AG20443 (cell line): ENCODE measurements at places on chromosomes 7 and 10.

- DNase-seq: no peak
These were observed 115.5 kb downstream of the PHTF2 start for GRCh38 chr7:77913977-77914607.

DNA sequence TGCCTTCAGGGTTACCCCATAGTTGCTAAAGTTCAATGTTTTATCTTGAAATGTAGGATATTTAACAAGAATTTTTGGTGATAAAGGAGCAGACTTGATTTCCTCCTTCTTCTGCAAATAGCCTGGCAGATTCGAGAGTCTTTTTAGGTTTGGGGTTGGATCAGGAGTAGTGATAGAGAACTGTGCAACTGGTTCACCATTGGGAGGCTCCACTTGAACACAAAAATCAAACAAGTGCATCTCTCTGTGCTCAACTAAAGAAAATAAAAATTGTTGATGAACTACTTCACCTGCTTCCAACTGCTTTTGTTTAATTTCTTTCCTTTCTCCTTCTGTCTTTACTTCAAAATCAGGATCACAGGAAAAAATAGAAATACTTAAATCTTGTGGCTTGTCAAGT is 58.5 kb downstream of the MACC1 start:
- DNase-seq: no peak

DNA sequence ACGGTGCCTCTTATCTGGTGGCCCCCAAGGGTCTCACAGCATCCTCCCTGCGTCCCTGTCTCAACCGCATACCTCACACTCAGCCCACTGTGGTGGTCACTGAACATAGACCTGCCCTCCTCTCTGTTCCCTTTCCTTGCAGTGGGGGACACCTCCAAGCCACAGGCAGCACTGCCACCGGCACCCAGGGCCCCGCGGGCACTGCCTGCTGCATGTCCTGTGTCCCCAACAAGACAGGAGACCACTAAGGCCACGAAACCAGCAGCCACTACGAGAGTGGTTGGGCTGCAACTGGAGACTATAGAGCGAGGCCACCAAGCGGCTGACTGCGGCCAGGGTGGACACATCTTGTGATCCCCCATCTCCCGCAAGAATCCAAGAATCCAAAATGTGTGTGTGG is 15.3 kb downstream of the BRI3 start:
- DNase-seq: no peak

DNA sequence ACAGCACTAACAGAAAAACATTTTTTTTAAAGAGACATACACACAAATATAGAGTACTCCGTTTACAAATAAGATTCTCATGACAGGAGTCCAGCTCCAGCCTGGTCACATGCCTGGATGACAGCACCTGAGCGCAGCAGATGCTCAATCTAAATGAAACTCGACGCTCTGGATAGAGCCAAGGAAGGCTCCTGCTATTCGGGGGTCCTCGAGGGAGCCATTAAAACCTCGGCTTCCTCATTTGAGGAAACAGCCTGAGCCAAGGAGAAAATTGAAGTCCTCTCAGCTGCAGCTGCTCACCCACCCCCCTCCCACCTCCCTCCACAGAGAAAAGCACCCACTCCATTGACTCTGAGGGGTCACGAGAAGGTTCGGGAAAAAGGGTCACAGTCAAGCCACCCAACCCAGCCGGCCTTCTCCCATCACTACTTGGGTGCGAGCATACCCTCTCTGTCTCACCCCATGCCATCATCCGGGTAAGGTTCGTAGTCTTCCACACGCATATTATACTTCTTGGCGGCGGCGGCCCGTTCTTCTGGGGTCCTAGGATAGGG is 673 bp downstream of the NDUFB8 start:
- DNase-seq: no peak

DNA sequence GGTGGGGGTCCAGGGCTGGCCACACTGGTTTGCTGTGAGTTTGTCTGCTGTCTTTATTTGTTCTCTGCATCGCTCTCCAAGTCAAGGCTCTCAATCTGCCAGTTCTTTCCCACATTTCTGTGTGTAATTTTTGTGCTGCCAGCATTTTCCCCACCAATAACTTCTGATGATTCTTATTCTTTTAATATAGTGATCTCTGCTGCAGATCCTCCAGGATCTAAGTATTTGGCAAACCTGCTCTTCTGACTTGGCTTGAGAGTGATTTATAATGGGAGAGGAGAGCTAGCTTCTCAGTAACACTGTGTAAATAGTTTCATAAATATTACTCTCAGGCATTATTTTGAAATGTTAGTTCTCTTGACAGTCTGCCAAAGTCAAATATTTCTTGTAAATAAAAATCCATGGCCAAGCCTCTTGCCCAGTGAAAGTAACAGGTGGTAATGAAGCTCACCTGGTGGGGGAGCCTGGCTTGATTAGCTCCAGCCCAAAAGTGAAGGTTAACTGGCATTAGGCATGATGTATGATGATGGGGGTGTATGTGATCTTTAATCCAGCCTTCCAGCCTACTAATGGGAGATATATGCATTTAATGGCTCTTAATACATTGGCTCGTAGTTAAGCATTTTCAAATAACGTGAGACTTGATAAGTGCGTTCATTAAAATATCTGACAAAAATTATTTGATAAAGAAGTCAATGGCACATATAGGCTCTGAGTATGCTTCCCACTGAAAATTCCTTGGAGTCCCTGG is 1055.9 kb downstream of the KCNMA1 start:
- DNase-seq: no peak

GRCh38 chr7:104552102-104552501 is 223.7 kb downstream of the LHFPL3 start:
- peak; percentile 10 for DNase-seq

GRCh38 chr7:104980841-104981671 is 32.9 kb upstream of the KMT2E start:
- peak; percentile 43 for DNase-seq

GRCh38 chr7:127903892-127904669 is 127.2 kb downstream of the LRRC4 start:
- DNase-seq: no peak

DNA sequence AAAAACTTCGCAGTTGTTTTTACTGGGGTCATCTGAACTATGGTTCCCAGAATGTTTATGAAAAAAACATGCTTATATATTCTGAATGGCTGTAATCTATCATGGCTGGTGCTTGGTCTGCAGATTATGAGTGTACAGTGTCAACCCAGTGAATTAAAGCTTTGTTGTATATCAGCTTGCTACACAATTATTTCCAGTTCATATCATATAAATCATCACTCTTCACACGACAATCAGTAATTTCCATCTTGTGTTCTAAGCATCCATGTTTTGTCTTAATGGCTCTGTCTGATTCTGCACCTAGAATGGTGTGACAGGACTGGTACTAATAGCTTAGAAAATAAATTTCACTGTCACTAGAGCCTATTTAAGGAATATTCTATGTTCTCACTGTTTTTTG is 83.6 kb downstream of the CABCOCO1 start:
- no peak for DNase-seq

DNA sequence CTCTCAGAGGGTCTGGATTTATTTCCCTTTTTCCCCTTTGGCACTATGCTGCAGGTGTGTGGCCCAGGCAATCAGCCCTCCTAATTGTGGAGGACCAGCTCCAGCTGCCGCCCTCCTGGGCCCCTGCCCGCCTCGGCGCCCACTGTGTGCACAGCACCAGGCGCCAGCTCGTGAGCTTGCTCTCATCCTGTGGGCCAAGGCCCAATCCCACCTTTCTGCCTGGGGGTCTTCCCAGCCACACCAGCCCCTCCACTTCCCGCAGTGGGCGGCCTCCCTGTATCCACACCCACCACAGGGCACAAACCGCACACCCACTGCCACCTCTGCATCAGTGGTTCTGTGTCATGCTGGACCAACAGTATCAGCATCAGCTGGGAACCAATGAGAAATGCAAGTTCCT is 25.5 kb upstream of the SLIT1 start:
- no peak for DNase-seq

DNA sequence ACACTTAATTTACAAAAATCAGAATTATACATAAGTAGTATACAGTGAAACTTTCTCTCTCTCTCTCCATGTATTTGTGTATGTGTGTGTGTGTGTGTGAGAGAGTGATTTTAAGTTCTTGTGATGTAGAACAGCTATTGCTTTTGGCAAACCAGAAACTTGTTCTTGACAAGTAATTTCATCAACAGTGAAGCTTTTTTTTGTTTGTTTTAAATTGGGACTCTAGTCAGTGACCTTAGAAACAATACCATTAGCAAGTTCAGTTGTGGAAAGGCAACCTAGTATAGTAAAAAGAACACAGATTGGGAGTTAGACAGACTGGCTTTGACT is 319.1 kb downstream of the PTEN start:
- no peak for DNase-seq

- no peak for DNase-seq
These were observed 22.8 kb downstream of the GLI3 start for GRCh38 chr7:42214060-42214679.

GRCh38 chr7:3899559-3899991 is 598.5 kb downstream of the SDK1 start:
- DNase-seq: no peak

GRCh38 chr10:13776861-13777311 is 190.1 kb downstream of the PRPF18 start:
- peak; percentile 57 for DNase-seq

DNA sequence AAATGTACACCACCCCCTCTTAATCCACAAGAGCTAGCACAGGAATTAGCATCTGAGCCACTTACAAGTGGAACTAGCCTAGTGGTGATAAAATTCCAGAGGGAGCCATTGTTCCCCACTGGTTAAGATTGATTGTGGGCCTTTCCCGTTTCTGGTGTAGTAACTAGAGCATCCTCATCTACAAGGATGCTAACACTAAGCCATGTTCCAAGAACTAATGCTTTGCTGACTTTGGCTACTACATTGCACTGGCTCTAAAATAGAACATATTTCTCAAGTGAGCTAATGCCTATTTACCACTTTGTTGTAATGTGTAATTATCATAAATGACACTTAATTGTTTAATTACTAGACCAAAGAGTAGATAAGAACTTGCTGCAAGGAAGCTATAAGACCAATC is 143.7 kb downstream of the FZD1 start:
- DNase-seq: no peak

DNA sequence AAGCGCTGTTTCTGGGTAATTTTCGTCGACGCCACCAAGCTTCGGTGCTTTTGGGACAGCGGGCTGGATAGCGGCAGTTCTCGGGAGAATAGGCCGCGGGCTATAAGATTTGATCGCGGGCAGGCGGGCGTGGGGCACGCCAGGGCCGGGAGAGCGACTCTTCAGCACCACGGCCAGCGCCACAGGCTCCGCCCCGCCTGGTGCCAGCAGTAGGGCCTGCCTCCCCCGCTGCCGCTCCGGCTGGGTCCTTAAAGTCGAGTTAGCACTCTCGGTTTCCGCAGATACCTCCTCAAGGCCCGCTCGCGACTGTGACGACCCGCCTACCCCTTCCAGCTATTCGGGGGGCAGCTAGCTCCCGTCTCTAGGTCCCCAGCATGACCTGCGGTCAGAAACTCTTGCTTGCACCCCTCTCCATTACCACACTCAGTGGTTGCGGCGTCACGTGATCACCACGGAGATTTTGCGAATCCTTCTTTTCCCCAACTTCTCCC is 9.4 kb downstream of the NXPH1 start:
- DNase-seq: peak; percentile 75

GRCh38 chr7:153408360-153409335 is 643.5 kb upstream of the DPP6 start:
- DNase-seq: no peak

DNA sequence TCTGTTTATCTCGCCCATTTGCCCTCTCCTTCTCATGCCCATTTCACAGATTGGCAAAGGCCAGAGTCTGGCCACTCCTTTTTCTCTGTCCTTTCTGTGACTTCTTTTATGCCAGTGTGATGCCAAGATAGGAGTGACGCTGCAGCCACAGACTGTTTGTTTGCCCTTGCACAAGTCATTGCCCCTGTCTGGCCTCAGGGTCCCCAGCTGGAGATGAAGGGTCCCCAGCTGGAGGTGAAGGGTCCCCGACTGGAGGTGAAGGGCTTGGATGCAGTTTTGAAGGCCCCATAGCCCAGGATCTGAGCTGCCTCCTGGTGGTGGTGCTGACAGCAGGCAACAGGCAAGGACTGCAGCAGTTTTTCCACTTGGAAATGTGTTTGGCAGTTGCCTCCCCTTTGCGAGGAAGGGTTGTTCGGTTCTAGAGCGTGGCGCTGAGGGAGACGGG is 50.8 kb upstream of the SLC29A3 start:
- DNase-seq: peak; percentile 79

GRCh38 chr10:77419056-77419455 is 218.6 kb downstream of the KCNMA1 start:
- no peak for DNase-seq

- no peak for DNase-seq
These were observed 416.7 kb downstream of the ARL4A start for GRCh38 chr7:13104128-13104527.

DNA sequence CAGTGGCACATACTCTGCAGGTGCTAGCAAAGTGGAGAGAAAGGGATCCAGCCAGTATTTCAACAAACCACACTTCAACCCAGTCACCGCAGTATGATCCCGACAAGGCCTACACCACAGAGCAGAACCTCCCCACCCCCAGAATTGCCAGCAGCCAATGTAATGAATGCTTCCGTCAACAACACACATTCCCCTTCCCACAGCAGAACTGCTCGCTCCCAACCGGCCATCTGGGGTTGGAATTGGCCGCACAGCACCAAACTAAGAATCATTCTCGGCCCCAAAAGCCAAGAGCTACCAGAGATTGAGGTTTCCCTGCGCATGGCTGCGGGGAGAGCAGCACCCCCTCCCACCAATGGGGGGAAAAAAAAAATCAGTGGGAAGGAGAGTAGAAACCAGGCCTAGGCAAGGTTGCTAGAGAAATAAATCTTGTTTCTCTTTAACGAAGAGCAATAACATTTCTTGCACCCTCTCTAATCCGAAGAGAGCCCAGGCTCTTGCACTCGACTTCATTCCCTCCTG is 1.1 kb downstream of the WASL start:
- peak; percentile 63 for DNase-seq

DNA sequence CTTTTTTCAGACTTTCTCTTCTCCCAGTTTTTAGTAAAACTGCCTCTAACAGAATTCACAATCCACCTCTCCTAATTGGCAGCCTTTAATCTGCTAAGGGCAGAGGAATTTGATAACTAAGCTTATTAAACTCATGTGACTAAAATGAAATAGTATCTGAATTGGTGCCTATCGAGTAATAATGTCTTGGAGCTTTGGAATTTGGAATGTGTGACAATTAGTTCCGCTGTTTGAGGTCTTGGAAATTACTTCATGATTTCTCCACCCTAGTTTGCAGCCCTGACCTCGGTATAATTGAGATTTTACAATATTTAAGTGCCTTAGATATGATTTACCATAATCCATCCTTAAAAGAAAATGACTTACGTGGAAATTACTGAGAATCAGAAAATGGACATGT is 190.4 kb upstream of the NEBL start:
- DNase-seq: no peak

DNA sequence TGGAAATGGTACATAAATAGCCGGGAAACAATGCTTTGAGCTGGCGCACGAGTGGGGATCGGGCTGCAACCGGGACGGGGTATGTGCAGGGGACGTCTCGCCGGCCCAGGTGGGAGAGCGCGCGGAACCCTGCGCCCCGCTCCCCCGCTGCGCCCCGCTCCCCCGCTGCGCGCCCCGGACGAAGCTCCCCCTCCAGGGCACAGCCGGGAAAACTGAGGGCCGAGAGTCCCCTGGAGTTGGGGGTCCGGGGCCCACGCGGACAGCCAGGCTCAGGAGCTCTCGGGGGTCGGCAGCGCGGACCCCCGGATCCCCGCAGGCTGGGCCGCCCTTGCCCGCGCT is 514 bp downstream of the RADIL start:
- no peak for DNase-seq
